ENCODE measurements at places on chromosomes 5 and 9.

DNA sequence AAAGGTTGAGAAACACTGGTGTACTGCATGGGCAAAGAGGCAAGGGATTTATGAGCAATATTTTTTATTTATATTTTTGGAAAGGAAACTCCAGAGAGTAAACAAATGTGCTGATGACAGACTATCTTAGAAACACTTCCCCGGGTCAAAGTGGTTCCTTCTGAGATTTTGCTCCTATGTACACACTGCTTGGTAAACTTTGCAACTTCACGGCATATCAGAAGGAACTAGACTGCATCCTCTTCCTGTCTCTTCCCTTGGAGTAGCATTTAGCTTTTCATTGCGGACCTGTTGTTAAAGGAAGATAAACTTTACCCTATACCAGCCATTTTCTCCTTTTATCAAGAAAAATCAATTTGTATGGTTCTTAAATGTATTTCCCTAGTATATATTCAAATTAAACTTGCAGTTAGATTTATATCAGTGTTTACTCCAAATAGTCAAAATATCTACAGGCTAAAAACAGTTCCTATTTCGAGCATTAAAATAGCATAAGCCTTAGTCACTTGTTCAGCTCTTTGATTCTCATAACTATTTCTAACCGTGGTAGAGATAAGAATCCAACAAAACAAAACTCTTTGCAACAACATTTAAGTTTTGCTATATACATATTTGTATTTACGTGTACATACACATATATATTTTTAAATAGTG is 48.0 kb upstream of the LRRC19 start:
- no peak for DNase-seq

- no peak for DNase-seq
Observed at GRCh38 chr9:113215132-113215531, 5.9 kb downstream of the FKBP15 start.

DNA sequence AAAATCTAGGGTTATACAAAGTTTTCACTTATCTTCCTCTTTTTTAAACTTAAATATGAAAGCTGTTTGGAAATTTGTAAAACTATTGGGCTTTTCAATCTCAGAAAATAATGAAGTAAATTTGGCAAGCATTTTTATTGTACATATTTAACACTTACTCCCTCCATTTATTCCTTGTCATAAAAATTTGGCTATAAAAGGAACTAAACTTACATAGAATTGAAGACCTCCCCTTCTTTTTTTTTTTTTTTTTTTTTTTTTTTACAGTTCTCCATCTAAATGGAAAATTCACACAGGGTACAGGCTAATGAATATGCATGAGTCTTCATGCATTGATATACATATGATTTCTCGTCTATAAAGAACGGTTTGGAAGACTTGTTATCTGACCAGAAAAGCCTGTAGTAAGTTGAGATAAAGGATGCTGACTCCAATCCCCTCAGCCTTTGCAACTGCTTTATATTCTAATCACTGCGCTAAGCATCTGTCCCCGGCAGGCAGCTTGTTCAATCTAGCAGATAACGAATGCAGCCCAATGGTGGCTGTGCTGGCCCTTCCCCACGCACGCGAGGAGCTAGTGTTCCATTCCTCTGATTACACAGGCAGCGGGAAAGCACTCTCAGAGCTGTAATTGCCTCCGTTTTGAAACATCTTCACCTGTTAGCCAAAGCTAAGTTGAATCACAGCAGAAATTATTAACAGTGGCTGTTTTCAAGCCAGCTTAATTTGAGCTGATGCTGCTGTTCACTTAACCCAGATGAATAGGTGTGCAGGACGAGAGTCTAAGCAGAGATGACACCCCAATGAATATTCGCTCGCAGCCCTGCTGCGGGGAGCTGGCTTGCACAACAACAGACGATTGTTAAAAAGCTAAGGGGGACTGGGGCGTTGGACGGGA is 453.8 kb upstream of the ZNF608 start:
- no peak for DNase-seq

DNA sequence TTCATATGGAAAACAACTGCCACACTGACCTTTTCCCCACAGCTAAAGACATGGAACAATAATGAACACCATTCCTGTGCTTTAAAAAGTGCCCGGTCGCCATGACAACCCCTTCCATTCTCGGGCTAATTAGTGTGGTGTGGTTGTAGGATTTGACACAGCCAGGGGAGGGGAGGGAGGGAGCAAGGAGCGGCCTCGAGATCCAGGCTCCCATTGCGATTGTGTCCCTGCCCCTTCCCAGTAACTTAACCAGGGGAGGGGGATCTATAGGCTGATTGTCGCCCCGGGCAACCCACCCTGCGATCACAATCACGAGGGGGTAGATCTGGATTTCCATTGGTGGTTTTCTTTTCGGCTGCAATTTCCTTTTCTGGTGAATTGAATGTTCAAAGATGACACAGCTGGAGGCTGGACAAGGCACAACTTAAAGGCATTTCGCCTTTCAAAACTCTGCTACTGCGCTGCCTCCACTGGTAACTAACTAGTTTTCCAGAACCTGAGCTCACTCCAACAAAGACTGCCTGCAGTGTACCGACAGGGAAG is 96.7 kb upstream of the RETREG1 start:
- no peak for DNase-seq

DNA sequence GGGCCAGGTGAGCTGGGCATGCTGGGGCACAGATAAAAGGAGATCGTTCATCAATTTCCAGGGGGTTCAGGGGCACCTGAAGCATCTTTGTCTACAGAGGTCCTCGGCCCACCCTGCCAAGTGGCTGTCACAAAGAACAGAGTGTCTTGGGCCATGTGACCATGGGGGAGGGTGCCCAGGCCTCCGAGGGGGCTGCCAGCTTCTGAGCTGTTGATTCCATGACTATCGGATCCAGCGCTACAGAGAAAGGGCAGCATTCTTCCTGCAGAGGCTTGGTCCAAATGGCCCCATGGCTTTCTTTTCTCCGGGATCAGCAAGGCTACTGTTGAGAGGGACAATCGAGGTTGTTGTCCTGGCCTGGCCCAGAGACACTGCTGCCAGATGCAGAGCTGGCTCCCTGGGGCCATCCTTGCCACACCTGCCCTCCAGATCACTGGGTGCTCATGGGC is 289.2 kb downstream of the ZSWIM6 start:
- DNase-seq, result no peak

DNA sequence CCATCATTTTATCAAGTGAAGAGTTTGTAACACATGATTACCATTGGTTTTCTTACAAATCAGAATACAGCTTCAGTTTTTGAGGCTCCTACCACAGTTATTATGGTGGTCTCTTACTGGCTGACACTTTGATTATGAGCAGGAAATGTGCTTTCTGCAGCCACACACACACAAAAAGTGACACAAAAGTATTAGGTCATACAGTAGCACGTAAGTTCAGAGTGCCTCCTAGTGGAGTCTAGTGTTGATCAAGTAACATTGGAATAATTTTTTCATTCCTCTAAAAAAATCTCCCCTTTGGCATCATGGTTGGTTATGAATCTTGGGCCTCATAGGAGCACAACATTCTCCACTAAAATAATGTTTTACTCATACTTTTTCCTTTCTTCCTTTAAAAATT is 37.6 kb downstream of the PAM start:
- DNase-seq, result no peak

- no peak for DNase-seq
Observed at GRCh38 chr9:128805661-128806060, 12.6 kb upstream of the ENDOG start.

- DNase-seq, result no peak
Observed at GRCh38 chr5:10501554-10502075, 59.9 kb downstream of the ROPN1L start.

DNA sequence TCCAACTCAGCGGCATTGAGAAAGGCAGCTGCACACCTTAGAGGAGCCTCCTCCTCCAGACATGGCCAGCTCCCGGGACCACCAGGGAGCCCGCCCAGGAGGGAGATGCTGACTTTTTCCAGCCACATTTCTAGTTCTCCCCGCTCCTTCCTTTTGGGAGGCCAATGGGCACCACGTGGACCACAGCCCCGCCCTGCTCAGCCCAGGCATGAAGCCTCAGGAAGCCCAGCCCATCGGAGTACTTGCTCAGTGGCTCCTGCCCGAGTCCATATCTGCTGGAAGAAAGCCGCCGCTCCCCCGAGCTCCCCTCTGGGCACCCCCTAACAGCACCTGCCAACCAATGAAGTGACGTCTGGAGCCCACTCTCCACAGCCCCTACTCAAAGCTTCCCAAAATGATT is 52.4 kb downstream of the SMIM23 start:
- DNase-seq, result no peak

DNA sequence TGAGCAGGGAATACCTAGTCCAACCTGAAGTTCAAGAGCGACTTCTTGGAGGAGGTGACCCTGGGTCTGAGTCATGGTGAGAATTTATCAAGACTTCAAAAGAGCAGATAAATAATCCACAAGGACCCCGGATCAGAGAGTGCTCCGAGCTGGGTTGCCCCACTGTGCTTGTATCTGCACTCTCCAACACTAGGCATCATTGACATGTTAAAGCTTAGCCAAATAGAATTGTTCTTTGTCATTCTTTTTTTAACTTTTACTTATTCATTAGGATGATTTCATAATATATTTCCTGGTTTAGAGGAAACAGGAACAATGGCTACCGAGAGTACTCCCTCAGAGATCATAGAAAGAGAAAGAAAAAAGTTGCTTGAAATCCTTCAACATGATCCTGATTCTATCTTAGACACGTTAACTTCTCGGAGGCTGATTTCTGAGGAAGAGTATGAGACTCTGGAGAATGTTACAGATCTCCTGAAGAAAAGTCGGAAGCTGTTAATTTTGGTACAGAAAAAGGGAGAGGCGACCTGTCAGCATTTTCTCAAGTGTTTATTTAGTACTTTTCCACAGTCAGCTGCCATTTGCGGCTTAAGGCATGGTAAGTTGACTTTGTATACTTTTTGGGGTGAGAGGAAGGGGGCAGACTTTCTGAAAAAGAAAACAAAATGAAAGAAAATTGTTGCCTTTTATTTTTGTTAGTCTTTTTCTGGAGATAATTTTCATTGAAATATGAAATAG is at the start of gene CARD6:
CARD6 (plus strand) TSS at position 300 of the 738 bp plus-strand sequence; CDS start at position 316, 16 bp downstream.
- no peak for DNase-seq

DNA sequence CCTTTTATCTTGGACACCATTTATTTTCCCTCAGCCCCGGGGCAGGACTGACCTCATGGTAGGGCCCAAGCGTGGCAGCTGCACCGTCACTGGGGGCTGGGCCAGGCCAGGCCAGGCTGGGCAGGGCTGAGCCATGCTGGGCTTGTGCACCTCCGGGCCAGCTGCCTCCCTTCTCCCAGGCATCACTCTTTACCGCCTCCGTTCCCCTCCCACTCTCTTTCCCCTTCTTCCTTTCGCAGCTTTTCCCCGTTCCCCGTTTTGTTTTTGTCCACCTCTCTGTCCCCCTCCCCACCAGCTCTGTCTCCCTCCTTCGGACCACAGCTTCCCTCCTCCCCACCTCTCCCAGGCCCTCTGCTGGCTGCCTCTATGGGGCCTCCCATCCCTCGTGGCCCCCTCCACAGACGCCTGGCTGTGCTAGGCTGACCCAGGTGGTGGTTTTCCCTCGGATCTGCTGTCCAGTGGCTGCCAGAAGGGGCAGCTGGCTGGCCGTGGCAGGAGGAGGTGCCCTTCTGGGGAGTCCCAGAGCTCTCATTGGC is 17.9 kb downstream of the FGF18 start:
- DNase-seq, result no peak

- DNase-seq, result no peak
Observed at GRCh38 chr5:61245486-61245885, 83.2 kb upstream of the SMIM15 start.

GRCh38 chr9:6439051-6439703 is 26.2 kb downstream of the UHRF2 start:
- DNase-seq, result no peak

DNA sequence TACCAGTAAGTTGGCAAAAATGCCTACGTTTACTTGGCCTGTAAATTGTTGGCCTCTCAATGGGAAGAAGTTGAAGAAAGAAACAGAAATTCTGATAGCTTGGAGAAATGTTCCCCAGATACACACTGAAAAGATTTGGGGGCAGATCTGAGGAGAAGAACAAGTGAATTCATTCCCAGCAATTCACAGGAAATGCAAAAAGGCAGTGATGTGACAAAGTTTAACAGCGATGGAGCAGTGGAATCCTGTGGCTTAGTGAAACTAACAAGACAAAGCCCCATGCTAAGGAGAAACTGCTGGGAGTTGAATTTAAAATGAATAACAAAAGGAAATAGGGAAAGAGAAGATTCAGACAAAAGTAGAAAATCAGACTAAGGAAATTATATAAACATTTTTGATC is 213.2 kb upstream of the EDIL3 start:
- DNase-seq, result no peak

- peak; percentile 31 for DNase-seq
Observed at GRCh38 chr9:2340046-2340760, 281.4 kb upstream of the VLDLR start.

- no peak for DNase-seq
Observed at GRCh38 chr9:114119242-114120191, 20.4 kb upstream of the KIF12 start.

DNA sequence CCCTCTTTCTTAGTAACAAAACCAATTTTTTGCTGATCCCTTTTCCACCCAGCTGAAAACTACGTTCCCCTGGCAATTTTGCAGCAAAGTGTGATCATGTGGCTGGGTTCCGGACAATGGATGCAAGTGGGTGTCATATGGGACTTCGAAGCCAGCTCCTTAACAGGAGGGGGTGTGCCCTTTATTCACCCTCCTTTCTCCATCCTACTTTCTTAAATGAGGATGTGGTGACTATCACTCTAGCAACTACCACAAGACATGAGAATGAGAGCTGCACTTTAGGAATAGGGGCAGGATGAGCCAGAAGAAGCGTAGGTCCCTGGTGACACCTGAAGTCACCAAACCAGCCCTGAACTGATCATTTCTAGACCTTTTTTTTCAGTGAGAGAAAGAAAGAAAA is 58.9 kb downstream of the IRF1 start:
- no peak for DNase-seq

DNA sequence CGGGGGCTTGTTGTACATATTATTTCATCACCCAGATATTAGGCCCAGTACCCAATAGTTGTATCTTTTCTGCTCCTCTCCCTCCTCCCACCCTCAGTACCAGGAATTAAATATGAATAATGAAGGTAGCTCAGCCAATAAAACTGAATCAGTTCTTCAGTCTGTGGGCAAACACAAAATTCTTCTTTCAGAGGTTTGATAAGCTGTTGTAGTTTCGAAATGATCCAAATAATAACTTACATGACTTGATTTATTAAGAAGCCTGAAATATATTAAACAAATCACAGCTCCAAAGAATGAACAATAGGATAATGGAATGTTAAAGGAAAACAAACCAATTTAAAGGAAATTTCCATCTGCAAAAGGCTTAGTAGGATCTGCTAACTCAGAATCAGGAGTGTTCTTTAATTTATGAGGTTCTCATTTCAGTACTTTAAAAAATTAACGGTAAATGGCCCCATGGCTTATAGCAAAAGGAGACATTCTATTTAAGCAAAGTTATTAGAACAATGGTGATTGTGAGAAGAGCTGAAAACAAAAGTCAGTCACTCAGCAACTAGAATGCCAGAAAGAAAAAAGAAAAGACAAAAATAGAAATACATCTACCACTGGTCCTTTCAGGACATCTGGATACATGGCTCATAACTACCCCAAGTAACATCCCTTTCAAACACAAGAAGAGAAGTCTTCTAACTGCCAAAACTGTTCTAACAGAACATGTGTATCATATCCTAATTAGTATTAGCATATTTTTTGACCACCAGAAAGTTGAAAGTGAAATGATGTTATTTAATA is 62.4 kb downstream of the NR3C1 start:
- no peak for DNase-seq

Measured in esophagus muscularis mucosa (tissue), 4 donors.